ENCODE measurements at places on chromosomes 5 and 9. TPM values are rescaled to one million over a fixed set of nuclear protein-coding genes. Genes with fewer than 3 reads are reported as not detected.

Gene ZBED3
- 2.5 TPM for total RNA-seq

Gene CATSPER3
- total RNA-seq = 0.59 TPM

Gene TMEM174
- not detected for total RNA-seq

Gene TRAPPC13
- total RNA-seq = 11.4 TPM

Gene AQP7
- 0.24 TPM for total RNA-seq

Gene PCDHGB1
- total RNA-seq = 2.1 TPM
